ENCODE measurements at places on chromosomes 3 and 15. TPM values are rescaled to one million over a fixed set of nuclear protein-coding genes. Genes with fewer than 3 reads are reported as not detected.

ABHD5 gene
- 5.3 TPM for total RNA-seq

- no peaks in the 10 kb centered on the region for H3K36me3 ChIP-seq
- H3K4me1 ChIP-seq = no peaks in the 10 kb centered on the region
- H3K4me3 ChIP-seq = no peak overlapping the region
These were observed 398.5 kb downstream of the ROBO1 start for GRCh38 chr3:79369306-79369705.

SMCO1 gene
- total RNA-seq = not detected

SCG3 gene
- total RNA-seq = not detected

ERC2 gene
- total RNA-seq = 0.11 TPM

DNA sequence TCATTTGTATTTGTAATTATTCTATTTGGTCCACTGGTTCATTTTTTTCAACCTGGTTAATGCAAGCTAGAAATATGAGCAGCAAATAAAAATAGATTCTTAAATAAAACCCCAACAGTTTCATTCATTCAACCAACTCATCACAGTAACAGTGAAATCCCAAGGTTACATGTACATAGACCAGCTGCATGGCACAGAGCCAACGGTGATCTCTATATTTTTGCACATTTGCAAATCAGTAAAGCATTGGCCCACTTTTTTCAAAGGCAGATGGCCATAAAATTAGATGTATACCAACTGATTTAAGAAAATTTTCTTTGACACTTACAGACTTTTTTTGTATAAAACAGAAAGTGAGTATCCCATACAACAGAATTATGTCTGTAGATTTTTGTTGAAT is 49.3 kb downstream of the STRIT1 start:
- no peak for DNase-seq
- no peak overlapping the region for H3K4me3 ChIP-seq
- H3K27me3 ChIP-seq = no peaks in the 10 kb centered on the region
- no peak overlapping the region for H3K27ac ChIP-seq
- H3K4me1 ChIP-seq = no peaks in the 10 kb centered on the region

- no peak overlapping the region for H3K4me3 ChIP-seq
- no peak overlapping the region for H3K27ac ChIP-seq
- peaks cover 13% of the 10 kb centered on the region for H3K36me3 ChIP-seq
- H3K4me1 ChIP-seq = no peaks in the 10 kb centered on the region
- no peak for DNase-seq
These were observed 22.4 kb upstream of the ABHD10 start for GRCh38 chr3:111956449-111956848.

DNA sequence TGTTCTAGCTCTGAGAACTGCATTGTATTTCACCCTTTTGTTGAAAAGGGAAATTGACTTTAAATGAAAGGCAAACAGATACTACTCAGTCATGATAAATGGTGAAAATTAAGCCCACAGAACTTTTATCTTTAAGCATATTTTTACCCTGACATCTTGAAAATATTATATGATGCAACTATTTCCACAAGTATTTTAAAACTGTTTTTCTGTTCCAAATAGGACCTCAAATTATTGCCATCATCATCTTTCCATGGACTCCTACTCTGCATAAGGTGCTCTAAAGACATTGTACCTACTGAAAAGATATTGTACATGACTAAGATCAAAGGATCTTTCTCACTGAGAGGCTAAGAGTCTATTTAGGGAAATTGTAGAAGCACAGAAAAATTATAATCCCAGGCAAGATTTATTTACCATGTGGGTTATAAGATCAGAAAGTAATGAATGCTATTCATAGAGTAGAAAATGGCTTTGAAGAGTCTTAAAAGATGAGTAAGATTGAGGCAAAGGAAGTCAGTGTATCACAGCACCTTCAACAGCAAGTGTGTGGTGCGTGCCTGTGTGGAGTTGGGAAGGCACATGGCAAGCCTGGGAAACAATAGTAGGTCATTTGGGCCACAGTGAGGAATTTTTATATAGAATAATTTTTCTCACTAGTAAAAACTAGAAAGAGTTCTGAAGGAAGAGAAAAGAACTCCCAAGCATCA is 68.8 kb downstream of the VGLL3 start:
- H3K27ac ChIP-seq = no peak overlapping the region
- H3K27me3 ChIP-seq = no peaks in the 10 kb centered on the region
- H3K4me3 ChIP-seq = no peak overlapping the region
- no peaks in the 10 kb centered on the region for H3K4me1 ChIP-seq
- no peaks in the 10 kb centered on the region for H3K36me3 ChIP-seq

Measured in ascending aorta (tissue), 2 donors.